ENCODE measurements at places on chromosomes 16 and 17.
A peak's percentile ranks its signal among the peaks of the same experiment; 100 is the strongest.

DNA sequence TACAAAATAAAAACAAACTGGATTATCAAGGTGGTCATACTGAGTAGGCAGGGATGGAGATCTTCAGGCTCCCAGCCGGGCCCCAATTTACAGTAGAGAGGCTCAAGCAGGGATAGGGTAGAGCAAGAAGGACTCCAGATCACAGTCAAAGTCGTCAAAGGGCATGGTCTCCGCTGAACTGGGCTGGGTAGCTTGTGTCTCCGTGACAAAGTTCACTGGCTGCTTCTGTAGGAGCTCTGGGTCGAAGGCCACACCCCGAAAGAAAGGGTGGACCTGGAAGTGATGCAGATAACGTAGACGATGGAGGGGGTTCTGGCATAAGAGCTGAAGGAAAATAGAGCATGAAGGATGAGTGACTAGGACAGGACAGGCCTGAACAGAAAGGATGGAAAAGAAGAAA lies 3.6 kb downstream of the RSKR start:
- no peak for DNase-seq

- no peak for DNase-seq
Measured at GRCh38 chr16:47511882-47512281, 50.8 kb downstream of the PHKB start.

DNA sequence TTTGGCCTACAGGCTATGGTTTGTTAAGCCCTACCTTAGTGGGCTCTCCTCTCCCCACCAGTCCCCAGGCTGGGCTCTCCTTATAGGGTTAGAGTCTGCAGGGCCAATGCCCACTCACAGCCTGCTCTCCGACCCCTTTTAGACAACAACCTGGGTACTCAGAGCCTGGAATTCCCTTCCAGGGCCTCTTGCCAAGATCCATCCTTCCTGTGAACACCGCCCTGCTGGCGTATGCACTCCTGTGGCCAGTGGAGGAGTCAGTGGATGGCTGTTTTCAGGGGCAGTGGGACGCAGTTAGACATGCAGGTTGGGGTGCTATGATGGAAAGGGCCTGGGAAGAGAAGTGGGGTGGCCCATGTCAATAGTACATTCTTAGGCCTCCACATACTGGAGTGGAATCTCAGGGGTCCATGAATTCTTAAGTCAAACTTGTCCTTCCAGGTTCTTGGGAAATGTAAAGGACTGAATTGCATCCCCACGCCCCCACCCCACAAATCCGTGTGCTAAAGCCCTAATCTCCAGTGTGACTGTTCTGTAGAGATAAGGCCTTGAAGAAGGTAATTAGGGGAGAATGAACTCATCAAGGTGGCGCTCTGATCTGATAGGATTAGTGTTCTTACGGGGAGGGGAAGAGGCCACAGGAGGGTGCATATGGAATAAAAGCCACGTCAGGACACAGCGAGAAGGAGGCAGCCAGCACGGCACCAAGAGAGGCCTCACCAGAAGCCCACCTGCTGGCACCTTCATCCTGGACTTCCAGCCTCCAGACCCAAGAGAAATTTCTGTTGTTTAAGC lies 81.6 kb upstream of the CACNG5 start:
- no peak for DNase-seq

GRCh38 chr17:27354491-27355081 lies 60.7 kb downstream of the WSB1 start:
- no peak for DNase-seq

DNA sequence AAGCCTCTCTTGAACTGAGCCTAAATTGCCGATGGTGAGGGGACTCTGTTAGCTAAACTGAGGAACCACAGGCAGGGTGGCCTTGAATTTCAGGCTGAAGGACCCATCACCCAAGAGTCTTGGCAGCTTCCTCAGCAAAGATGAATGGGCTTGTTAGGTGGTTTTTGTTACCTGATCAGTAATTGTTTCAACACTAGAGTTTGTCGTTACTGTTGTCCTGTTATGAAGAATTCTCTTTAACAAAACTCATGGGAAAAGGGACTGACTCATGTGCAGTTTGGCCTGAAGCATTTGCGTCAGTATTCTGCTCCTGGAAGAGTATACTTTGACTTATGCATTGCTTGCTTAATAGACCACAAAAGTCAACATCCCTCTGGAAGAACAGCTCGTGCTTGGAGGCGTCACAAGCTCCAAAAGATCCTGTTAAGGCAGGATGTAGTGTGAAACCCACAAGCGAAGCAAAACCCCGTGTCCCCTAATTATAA lies 206.0 kb downstream of the IRX3 start:
- no peak for DNase-seq

GRCh38 chr17:74353446-74354060 lies 8.1 kb downstream of the BTBD17 start:
- DNase-seq: no peak

DNA sequence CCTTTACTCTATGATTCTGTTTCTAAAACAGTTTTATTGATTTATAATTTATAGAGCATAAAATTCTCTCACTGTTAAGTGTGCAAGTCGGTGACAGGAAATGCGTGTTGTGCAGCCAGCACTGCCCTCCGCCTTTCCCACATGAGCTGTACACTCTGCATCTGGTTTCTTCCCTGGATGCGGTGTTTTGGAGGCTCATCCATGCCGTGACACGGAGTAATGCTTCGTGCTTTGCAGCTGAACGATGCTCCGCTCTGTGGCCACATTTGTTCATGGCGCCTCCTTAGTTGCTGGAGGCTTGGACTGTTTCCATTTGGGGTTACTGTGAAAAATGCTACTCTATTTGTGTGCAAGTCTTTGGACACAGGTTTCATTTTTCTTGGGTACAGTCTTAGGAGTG lies 7.2 kb upstream of the IGFALS start:
- DNase-seq: no peak

GRCh38 chr16:9092978-9093344 lies 1.5 kb downstream of the HAPSTR1 start:
- DNase-seq: peak; percentile 15

GRCh38 chr17:2137342-2138098 lies 82.6 kb downstream of the HIC1 start:
- DNase-seq: no peak

- no peak for DNase-seq
Measured at GRCh38 chr17:61454381-61455323, 2.4 kb downstream of the TBX4 start.

DNA sequence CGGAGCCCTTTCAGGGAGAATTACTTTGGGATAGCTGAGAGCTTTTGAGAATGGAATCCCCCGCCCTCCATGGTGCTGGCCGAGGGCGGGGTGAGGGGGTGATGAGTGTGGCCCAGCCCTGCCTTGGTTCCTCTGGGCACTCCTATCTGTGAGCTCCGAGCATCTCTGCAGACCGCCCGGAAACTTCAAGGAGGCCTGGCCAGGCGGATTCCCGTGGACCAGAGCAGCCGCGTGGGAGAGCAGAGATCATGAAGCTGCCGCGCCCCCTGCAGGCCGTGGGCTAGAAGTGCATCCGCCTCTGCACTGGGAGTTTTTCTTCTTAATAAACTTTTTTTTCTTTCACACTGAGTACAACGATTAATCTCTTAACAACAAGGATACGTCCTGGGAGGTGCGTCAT lies 392.9 kb upstream of the EEF2KMT start:
- DNase-seq: no peak

DNA sequence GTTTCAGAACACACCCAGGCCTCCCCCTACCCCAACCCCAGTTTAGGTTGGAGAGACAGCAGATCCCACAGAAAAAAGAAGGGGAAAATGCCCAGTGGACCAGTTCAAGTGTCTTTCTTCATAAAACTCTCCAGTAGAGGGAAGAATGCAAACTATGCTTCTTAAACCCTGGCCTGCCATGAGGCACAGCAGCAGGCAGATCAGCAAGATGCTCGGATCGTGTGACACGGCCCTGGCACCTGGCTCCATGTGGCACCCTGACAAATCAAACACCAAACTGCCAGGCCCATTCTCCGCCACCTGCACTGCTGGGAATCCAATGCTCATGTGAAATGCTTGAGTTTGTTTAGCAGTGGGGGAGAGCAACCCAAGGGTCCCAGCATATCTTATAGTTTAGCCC lies 166.8 kb downstream of the SOX9 start:
- DNase-seq: no peak

DNA sequence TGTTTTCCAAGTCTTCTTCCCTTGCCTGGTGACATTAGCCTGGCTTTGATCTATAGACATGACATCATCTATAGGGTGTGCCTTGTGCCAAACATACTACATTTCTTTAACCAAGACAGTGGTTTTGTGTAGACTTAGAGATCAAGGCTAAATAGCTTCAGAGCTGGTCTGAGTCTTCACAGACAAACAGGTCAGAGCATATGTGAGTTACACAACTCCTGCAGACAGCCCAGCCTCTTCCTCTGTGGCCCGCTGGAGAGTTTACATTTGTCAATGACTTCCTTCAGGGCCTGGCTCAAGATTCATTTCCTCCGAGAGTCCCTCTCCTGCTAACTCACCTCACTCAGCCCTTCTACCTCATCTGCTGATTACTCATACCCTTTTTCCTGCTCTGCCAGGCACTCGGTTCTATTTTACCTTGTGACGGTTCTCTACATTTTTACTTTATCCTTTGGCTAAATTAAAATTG lies 73.1 kb upstream of the TANC2 start:
- DNase-seq: no peak

- DNase-seq: no peak
Measured at GRCh38 chr17:57940653-57941329, 14.4 kb downstream of the CUEDC1 start.

- no peak for DNase-seq
Measured at GRCh38 chr17:75081611-75082540, 5.9 kb upstream of the SLC16A5 start.

DNA sequence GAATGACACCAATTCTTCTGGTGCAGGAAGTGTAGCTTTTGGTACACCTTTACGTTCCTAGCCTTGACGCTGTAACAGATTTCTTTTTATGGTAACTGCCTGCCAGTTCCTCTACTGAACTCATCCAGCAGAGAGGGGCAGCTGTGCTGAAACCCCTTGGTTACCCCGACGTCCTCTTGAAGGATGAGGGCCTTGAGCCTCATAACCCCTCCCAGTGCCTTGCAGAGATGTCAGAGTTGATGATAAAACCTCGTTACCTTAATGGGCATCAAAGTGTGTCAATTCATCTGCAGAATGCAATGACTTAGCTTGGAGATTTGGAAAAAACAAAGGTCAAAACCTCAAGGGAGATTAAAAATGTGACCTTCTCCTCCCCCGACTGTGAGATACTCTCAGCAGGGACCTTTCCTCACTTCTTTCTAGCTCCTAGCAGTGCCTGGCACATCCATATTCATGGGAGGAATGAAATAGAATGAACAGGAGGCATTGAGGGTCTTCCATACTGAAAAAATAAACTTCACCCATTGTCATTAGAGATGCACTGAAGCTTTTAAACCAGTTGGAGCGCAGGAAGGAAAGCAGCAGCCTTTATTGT lies 69.2 kb downstream of the SDR42E1 start:
- DNase-seq: no peak

DNA sequence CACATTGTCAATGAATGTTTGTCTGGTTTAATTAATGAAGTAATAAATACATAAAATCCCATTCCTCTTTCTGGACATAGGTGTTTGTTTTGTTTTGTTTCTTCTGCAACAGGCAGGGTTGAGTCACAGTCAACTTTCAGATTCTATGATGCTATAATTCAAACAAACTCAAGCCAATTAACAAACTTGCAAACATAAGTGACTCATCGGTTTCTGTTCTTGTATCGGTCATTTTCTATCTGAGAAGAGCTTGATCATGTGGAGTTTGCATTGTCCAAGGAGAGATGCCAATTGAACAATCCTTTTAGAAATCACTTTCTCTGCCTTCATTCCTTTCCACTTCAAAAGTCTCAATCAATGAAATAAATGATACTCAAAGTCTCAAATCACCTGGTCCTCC lies 294.2 kb upstream of the C16orf82 start:
- no peak for DNase-seq

GRCh38 chr17:74271281-74271680 lies 2.8 kb upstream of the DNAI2 start:
- DNase-seq: no peak

GRCh38 chr16:22789281-22789945 lies 24.5 kb upstream of the HS3ST2 start:
- no peak for DNase-seq

DNA sequence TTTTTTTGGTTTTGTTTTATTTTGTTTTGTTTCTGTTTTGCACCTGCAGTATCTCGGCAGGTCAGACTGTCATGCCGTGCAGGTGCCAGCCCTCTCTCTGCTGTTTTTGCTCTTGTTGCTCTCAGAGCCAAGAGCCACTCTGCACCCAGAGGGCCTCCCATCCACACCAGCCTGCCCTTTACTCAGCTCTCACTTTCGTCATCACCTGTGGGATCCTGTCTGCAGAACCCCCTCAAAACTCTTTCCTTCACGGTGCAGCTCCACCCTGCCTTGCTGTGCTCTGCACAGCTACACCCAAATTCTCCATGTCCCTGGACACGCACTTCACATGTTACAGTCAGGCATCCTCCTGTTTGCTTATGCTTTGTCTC lies 2.6 kb downstream of the AOC3 start:
- DNase-seq: no peak

- DNase-seq: no peak
Measured at GRCh38 chr16:5176505-5176904, 78.9 kb upstream of the EEF2KMT start.

- DNase-seq: no peak
Measured at GRCh38 chr17:64017381-64017980, 3.0 kb downstream of the ICAM2 start.

DNA sequence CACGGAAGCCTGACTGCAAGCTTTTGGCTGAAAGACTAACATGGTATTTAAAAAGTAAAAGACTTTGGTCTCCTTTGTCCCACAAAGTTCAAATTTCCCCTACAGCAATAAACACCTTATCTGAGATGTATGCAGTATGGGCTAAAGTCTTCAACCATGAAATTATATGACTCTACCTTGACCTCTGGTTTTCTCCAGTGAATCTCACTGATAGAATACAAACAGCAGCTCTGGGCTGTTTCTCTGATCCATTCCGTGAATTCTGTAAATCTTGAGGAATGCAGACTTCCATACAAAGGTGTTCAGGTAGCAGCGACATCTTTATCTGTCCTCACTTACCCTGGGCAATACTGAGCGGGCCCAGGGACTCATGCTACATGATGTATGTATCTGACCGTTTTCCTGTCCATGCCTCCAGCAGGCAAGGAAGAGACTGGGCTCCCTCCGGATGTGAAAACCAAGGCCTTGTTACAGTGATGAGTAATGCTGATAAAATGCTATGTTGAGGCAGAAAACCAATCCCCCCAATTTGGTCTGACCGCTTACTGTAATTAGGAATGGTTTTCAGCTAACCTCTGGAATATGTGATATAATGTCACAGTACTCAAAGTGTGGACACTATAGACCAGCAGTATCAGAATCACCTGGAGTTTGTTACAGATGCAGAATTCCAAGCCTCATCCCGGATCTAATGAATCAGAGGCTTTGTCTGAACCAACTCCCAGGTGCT lies 589.8 kb downstream of the HS3ST4 start:
- no peak for DNase-seq
